ENCODE measurements at places on chromosomes 12 and 14.

DNA sequence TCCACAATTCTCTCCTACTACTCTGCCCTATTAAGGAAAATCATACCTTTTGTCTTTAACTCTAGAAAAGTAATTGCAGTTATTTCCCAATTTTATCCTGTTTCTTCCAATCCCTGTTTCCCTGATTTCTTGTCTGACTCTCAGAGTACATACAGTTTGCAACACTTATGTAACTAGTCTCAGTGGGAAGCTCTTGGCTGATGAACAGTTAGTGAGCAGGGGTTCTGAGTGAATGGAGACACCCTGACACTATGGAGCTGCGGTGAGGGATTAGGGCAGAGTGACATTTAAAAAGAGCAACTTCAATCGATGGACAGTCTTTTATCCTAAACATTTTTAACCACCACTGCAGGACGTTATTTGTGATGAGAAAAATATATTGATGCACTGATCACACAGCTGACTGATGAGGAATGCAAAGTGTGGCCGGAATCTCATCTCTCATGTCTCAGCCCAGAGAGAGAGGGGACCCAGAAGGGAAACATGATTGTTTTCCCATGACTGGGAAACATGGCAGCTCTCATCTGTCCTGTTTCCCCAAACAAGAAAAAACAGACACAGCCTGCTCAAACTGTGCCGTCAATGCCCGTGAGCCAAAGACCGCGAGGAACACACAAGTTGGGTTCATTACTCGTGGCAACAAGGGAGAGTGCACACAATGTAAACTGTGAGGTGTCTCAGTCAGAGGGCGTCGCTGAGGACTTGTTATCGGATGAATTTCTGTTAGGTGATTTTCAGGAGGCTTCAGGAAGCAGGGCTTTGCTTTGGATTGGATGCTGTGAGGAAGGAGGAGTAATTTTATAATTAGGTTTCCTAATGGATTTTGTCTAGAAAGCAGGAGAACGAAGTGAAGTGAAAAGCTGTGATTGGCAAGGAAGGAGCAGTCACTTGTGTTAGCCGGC lies 5.2 kb upstream of the SLC6A13 start:
- DNase-seq, result no peak

DNA sequence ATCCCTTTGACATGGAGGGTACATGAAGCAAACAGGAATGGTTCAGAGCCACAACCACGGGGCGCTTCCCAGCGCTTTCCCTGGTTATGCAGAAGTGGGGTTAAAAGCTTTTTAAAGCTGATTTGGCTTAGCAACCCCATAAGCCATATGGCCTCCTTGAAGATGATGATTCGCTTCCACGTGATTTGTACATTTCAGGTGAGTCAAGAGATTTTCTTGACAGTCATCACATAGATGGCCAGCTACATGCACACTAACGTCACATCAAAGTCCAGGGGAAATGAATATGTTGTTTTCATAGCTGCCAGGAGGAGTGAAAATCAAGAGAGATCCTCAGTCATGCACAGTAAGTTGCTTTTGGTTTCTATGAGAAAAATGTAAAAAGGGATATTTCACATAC lies 309.7 kb downstream of the TMEM132D start:
- no peak for DNase-seq

DNA sequence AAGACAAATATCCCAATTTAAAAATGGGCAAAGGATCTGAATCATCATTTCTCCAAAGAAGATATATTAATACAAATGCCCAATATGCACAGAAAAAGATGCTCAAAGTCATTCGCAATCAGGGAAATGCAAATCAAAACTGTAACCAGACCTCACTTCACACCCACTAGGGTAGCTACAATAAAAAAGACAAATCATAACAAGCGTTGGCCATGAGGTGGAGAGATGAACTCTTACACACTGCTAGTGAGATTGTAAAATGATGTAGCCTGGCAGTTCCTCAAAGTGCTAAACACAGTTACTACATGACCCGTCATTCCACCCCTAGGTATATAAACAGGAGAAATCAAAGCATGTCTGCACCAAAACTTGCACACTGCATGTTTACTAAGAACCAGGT lies 30.4 kb downstream of the CDC42BPB start:
- no peak for DNase-seq

DNA sequence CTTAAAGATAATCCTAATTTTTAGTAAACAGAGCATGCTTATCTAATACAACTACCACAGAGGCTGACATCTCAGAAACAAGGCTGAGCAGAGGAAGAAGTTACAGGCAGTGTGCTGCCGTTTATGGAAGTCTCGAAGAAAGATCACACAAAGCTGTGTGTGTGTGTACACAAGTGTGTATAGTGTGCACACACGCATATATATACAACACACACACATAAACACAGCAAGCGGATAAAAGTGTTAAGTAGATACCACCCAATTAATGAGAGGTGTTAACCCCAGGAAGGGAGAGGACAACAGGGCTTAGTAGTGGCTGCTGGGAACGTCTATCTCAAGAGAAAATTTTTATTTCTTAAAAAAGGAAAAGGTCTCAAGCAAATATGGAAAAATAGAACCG lies 15.3 kb downstream of the CCDC88C start:
- DNase-seq, result no peak

- DNase-seq, result no peak
Measured at GRCh38 chr12:30025317-30025716, 241.6 kb upstream of the TMTC1 start.

DNA sequence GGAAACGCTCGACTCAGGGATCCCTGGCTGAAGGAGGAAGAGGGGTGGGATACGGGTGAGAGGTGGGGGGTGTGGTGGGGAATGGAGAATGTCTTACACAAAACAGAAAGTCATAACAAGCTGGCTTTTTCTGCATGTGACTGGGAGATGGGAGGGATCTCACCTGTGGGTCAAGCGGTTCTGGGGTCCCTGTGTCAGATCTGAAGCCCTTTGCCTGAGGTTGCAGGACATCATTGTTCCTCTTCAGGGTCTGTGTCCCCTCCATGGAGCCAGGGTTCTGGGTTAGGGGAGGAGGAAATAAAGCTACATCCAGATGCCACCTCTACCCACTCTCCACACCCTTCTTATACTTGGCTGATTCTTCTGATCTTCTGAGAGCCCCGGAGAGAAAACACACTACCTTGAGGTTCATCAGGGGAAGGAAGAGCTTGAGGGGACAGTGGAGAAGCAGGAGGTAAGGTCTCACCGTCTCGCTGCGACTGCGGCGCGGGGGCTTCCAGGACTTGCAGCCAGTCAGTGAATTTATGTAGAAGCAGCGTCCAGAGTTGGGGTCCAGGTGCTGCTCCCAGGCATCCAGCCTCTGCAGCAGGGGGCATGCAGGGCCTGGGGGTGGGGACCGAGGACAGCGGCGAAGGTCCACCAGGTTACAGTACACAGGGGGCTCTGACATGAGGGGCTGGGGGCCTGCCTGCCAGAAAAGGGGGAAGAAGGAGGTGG lies 2.5 kb downstream of the ARHGAP9 start:
- DNase-seq, result no peak

Measured in hematopoietic multipotent progenitor cell treated with erythropoietin and hydrocortisone succinate and interleukin-3 and kit ligand, for 17 days (in vitro differentiated cells).